ENCODE measurements at places on chromosomes 2 and 18.

DNA sequence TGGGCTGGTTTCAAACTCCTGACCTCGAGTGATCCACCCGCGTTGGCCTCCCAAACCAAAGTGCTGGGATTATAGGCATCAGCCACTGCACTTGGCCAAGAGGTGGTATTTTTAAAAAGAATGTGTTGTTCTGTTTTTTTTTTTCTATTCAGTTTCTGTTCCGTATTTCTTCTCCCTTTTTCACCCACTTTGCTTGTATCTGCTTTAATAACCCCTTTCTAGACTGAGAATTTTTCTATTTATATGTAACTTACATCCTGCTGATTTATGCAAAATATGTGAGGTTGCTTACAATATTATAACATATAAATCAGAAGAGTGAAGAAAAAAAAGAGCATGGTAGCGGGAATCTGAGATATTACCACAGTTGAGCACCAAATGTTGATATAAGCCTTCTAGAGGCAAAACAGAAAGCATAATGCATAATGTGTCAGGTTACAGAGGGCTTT is 17.2 kb upstream of the LYPD6B start:
- no peak for DNase-seq

- DNase-seq: no peak
These were observed 37.1 kb downstream of the TEX51 start for GRCh38 chr2:126935774-126936173.

DNA sequence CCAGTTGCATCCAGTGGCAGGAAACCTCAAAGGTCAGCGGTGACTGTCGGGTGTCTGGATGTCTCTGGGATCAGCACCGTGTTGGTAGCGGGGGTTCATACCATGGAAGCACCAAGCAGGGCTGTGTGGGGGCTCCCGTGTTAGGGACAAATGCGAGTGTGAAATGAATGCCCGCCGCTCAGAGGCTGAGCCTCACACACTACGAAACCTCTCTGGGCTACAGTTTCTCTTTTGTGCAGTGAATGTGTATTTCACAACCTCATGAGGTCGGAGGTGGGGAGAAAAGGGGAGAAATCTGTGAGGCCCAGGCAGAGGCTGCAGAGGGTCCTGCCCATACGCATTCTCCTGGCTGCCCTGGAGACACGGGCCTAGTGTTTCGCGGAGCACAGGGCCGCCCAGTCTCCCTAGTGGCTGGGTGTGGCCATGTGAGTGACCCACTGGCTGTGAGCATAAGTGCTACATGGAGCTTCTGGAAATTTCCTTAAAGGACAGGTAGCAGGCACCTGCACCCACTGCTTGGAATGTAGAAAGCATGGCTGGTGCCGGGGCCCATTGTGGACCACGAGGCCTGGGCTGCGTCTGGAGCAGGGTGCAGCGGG is 138.0 kb upstream of the GLI2 start:
- no peak for DNase-seq

DNA sequence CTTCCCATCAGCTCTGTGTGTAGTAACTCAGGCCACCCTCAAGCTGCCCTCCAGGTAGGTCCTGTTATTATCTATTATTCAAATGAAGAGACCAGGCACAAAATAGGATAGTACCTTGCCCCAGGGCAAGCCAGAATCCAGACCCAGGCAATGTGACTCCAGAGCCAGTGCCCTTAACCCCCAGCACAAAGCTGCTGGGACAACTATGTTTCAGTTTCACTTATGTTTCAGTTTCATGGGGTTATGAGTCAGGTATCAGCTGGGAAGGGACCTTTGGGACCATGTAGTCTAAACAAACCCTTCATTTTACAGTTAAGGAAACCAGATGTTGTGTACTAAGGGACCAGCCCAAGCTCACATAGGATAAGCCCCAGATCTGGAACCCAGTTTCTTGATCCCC is 10.0 kb downstream of the HK2 start:
- no peak for DNase-seq
